Upper lobe of right lung (tissue), 1 donor: ENCODE measurements at places on chromosomes 5 and 9.

GRCh38 chr9:110762783-110763182, 94.2 kb downstream of the MUSK start:
- no peak for DNase-seq

DNA sequence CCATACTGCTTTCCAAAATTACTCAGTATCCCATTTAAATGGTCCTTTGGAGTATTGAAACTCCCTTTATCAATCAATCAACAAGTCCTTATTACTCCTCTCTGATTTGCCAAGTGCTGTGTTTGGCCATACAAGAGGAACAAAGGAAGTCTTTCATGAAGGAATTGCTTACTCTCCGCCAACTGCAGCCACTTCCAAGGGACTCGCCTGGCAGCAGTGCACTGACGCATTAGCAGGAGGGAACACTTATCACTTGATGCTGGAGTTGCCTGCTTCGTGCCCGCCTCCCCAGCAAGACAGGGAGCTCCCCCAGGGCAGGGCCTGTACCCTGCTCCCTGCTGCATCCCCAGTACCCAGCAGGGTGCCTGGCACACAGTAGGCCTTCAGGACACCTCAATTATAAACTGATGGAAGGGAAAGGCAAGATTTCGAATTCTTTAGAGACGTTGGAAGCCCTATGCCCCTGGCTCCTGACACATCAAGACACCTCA, 97.9 kb downstream of the CRB2 start:
- DNase-seq, result peak; percentile 38

- DNase-seq, result no peak
Observed at GRCh38 chr5:2253040-2253975, 370.6 kb upstream of the IRX4 start.

- no peak for DNase-seq
Observed at GRCh38 chr5:59525957-59526356, 367.6 kb downstream of the PDE4D start.

DNA sequence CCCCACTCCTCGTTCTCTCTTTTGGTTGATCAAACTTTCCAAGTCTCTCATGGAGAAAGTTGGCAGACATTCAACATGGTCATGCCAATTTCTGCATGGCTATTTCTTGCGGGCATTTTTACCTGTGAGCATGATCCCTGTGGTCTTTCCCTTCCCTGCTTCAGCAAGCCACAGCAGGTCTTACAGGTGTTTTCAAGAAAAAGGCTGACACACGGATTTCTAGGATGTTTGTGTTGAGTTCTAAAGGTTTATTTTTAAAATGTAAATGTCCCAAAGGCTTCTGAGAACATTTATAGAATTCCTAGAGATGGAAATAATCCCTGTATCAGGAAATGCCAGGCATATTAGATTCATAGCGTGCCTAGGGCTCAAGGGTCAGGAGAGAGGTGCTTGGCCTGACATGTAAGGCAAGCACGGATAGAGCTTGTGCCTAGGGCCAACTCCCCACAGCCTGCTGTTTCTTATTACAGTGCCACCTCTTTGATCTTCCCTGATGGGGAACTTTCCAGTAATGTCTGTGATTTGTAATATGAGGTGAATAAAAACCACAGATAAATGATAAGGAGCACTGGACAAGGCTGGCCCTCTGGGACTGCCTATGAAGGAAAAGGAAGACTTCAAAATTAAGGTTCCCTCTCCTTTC, 79.8 kb downstream of the MUSK start:
- no peak for DNase-seq

- no peak for DNase-seq
Observed at GRCh38 chr5:112068593-112068992, 311.6 kb upstream of the NREP start.

DNA sequence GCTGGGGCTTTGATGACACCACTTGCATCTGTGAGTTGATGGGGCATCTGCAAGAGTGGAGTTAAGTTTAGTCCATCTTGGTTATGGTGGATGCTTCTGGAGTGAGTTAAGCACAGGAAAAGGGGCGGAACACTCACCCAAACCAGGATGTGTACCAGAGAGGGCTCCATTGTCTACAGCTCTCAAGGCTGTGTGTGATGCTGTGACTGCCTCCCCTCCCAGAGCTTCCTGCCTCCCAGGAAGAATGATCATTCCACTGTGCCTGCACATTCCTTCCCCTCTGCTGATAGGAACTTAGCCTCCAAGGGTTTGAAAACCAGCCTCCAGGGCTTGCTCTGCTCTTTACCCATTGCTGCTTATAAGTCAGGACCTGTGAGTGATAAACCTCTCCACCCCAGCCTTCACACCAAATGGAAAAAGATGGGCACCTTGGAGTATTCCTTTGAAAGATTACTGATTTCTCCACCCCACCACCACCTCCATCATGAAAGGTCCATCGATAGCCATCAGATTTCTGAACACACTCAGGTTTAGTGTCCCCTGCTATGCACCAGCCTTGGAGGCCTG, 160.1 kb upstream of the SPRY4 start:
- no peak for DNase-seq

DNA sequence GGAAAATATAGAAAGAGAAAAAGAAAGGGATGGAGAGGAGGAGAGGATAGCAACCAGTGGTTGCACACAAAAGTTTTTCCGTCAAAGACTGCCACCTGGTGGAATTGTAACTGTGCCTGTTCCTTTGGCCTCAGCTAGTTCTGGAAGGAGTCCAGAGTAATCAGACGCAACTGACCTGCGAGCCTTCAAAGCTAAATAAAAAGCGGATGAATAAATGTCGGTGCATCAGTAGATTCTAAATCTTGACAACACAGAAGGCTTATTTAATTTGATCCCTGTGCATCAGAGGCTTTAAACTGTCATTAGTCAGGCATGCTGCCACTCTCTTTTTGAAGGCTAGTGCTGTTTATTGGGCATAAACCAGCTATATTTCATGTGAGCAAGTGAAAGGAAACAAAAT, 132.9 kb upstream of the ACO1 start:
- DNase-seq, result no peak

GRCh38 chr9:77495834-77496671, 152.1 kb downstream of the GNA14 start:
- DNase-seq, result no peak

- DNase-seq, result no peak
Observed at GRCh38 chr5:143920772-143921171, 108.8 kb downstream of the HMHB1 start.

DNA sequence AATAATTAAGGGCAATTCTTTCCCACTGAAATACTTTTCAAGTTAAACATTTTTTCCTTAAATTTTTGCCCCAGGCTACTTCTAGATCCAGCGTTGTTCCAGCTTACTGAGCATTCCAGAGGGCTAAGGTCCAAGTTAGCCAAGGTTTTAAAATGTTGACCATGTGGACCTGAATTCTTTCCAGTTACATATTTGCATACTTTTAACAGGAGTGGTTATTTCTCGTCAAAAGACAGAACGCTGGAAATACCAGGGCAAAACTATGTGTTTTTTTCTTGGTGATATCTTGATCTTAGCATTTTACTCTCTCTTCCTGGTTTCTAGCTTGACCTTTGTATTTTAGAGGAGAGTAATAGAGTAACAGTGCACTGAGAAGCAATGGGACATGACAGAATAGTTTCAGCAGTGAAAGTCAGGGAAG, 32.8 kb downstream of the TMC1 start:
- no peak for DNase-seq

GRCh38 chr5:170554521-170555267, 50.9 kb downstream of the KCNIP1 start:
- no peak for DNase-seq

DNA sequence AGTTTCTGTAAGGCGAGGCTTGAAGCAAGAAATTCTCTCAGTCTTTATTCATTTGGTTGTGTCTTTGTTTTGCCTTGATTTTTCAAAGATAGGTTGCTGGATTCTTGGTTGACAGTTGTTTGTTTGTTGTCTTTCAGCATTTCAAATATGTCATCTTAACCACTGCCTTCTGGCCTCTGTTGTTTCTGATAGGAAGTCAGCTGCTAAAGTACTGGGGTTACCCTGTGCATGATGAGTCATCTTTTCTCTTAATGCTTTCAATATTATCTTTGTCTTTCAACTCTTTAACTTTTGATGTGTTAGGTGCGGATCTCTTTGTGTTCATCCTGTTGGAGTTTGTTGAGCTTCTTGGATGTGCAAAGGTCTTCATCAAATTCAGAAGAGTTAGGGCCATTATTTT, 1571.3 kb downstream of the MAT2B start:
- DNase-seq, result no peak

- no peak for DNase-seq
Observed at GRCh38 chr5:180343110-180343830, 9.9 kb downstream of the GFPT2 start.

DNA sequence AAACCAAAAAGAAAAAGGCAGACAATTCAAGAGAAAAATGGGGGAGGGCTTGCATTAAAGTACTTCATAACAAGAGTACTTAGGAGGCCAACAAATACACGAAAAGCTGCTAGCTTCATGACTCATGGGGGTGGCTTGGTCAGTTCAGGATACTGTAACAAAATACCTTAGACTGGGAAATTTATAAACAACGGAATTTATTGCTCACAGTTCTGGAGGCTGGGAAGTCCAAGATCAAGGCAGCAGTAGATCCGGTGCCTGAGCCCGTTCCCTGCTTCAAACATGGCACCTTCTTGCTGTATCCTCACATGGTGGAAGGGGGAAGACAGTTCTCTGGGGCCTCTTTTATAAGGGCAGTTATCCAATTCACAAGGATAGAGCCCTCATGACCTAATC, 111.4 kb downstream of the C9orf50 start:
- DNase-seq, result no peak

DNA sequence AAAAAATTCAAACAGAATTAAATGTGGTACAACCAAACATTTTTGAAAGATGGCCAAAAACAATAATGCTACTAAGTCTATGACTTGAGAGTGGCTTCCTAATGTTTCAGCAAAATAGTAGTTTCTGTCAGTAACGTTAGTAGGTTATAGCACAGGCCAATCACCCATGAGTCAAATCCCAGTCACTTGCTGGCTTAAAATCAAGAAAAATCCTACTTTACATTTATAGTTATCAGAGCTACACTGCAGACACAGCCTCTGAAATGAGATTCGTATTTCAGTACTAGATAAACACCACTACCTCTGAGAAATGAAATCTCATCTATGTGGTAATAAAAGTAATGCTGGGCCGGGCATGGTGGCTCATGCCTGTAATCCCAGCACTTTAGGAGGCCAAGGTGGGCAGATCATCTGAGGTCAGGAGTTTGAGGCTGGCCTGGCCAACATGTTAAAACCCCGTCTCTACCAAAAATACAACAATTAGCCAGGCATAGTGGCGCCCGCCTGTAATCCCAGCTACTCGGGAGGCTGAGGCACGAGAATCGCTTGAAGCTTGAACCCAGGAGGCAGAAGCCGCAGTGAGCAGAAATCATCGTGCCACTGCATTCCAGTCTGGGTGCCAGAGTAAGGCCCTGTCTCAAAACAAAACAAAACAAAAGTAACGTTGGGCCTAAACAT, 6.1 kb downstream of the ZDHHC21 start:
- DNase-seq, result no peak

DNA sequence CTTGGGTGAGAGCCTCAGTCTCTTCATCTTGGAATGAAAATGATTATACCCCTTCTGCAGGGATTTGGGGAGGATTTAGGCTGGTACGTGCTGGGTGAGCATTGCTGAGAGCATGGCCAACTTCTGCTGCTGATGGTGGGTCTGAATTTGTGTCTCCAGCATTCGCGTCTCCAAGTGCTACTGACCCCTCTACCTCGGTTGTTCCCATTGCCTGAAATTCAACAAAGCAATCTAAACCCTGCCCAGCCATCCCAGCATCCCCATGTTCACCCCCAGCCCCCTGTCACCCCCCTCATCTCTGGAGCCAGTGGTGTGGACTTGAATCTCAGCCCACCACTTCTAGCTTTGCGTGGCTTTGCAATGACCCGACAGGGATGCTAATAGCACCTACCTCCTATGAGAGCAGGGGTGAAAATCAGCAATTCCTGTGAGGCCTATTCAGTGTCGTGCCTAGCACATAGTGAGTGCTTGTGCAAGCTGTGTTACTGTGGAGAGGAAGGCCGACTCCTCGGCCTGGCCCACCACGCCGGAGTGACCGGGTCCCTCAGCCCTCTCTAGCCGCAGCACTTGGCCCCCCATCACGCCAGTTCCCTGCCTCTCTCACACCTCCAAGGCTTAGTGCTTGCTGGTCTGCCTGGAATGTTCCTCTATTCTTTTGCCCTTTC, 43.4 kb upstream of the SH3PXD2B start:
- peak; percentile 37 for DNase-seq

DNA sequence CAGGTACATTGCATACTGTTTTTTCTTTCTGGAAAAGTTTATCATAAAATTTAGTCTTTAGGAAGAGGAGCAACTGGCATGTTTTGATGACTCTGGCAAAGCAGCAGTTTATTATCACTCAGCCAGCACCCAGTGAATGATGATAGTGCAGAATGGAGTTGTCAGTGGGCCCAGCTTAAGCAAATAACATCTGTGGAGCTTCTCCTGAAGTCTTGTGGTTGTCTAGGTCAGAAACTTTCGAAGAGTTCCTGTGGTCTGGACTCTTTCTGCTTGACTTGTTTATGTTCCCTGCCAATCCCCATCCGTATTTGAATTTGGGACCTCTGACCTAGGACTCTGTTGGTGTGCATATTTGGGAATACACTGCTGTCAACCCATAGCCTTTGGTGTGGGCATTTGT, 38.1 kb upstream of the C5orf47 start:
- DNase-seq, result no peak

DNA sequence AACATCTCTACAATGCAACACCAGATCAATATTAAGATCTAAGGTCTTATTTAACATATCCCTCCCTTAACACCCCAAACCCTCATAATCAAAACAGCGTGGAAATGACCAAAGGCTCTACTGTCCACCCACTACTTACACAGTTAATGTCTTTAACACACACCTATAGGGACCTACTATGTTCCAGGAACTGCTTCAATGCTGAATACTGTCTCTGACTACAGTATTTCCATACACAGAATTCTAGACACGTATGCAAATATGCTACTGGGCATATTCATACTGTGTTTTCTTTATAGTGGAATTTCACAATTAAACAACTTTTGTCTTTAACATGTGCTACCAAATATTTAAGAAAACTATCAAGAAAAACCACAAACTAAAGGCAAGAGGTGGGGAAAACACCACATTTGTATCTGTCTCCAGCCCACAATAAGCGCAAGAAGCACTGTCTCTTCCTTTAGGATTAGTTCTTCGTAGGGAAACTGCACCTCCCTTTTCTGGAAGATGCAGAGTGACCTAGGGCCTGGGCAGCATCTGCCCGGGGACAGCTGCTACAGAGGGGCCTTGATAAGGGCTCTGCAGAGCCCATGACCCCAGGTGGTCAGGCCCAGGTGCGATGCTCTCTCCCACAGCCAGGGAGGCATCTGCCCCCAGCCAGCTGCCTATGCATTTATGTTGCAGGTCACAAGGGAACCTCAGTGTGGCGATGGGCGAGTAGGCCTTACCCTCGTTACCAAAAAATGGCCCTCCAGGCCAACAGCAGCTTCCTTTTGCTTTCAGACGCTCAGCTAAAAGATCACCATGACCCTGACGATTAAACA, 55.2 kb downstream of the PSMB7 start:
- DNase-seq, result no peak
